ENCODE measurements at places on chromosomes 6 and 20.

- no peak for DNase-seq
Measured at GRCh38 chr6:86516087-86516486, 421.2 kb upstream of the HTR1E start.

DNA sequence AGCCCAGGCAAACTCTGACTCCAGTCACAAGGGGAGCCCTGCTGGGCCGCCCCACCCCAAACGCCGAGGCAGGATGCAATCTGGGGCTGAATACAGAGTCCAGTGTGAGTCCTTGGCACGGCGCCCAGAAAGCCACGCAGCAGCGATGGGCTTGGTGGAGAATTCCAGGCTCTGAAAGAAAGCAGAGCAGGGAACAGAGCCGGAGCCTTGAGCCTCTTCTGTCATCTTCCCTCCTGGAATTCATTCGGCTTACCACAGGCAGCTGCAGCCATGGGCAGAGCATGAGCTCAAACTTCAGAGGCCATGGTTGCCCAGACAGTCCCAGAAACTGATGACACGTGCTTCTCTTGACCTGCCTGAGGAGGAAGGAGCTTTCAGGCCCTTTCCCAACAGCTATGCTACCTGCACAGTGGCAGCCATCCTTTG lies 441.1 kb upstream of the JARID2 start:
- no peak for DNase-seq

DNA sequence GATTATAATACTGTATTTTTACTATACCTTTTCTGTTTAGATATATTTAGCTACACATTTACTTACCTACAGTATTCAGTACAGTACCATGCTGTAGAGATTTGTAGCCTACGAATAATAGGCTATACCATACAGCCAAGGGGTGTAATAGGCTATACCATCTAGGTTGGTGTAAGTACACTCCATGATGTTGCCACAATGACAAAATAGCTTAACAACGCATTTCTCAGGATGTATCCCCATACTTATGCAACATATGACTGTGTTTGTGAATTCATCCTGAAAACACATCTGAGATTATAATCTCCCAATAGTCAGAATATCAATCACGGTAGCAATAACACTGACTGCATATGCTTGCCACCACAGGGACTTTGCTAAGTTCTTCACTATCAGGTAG lies 20.7 kb downstream of the B4GALT5 start:
- DNase-seq = no peak

- DNase-seq = no peak
Measured at GRCh38 chr6:144741659-144742058, 456.5 kb downstream of the UTRN start.

- DNase-seq = no peak
Measured at GRCh38 chr20:41110930-41111577, 26.3 kb upstream of the PLCG1 start.

GRCh38 chr6:3749977-3750316 lies 1.6 kb downstream of the PXDC1 start:
- no peak for DNase-seq

- DNase-seq = no peak
Measured at GRCh38 chr6:166257911-166258318, 50.3 kb downstream of the PRR18 start.

- DNase-seq = no peak
Measured at GRCh38 chr6:149499066-149499465, 14.3 kb upstream of the ZC3H12D start.

Measured in activated naive CD4-positive, alpha-beta T cell (primary cell).